Activated CD8-positive, alpha-beta memory T cell treated with anti-CD3 and anti-CD28 coated beads, Interleukin-2, amount 10 ng/mL, durations not matched to agents 7 days and 5 days (primary cell): ENCODE measurements at places on chromosomes 5 and 9. TPM values are rescaled to one million over a fixed set of nuclear protein-coding genes. Genes with fewer than 3 reads are reported as not detected.

TXNDC8 gene
- total RNA-seq = not detected

SMU1 gene
- 20.0 TPM for total RNA-seq

RLN1 gene
- total RNA-seq = 1.0 TPM

TNFSF8 gene
- total RNA-seq = 34.5 TPM

GFM2 gene
- total RNA-seq = 28.4 TPM

ITK gene
- total RNA-seq = 209 TPM

SETX gene
- total RNA-seq = 70.5 TPM

FGF10 gene
- not detected for total RNA-seq

TAF11L2 gene
- total RNA-seq = not detected

SLC23A1 gene
- total RNA-seq = 2.5 TPM

ECPAS gene
- 75.3 TPM for total RNA-seq

RBM27 gene
- 19.0 TPM for total RNA-seq

TMOD1 gene
- 1.0 TPM for total RNA-seq

PRKAA1 gene
- 64.6 TPM for total RNA-seq

NUTM2F gene
- not detected for total RNA-seq

RFK gene
- 19.0 TPM for total RNA-seq

PPWD1 gene
- 54.1 TPM for total RNA-seq

LCP2 gene
- total RNA-seq = 419 TPM

LRRC19 gene
- total RNA-seq = not detected

MUSK gene
- total RNA-seq = not detected

PDCD1LG2 gene
- 3.2 TPM for total RNA-seq

PCDHGA12 gene
- not detected for total RNA-seq

INSL4 gene
- not detected for total RNA-seq

SLIT3 gene
- total RNA-seq = not detected

ECSCR gene
- 0.29 TPM for total RNA-seq

RAPGEF1 gene
- 187 TPM for total RNA-seq
